Neuronal stem cell (in vitro differentiated cells): ENCODE measurements at places on chromosomes 7 and 10.

GRCh38 chr7:68682910-68683309, 915.4 kb upstream of the AUTS2 start:
- no peaks in the 10 kb centered on the region for H3K36me3 ChIP-seq
- H3K4me3 ChIP-seq = no peak overlapping the region
- H3K4me1 ChIP-seq = no peaks in the 10 kb centered on the region
- no peak overlapping the region for H3K27ac ChIP-seq
- H3K27me3 ChIP-seq = no peaks in the 10 kb centered on the region

DNA sequence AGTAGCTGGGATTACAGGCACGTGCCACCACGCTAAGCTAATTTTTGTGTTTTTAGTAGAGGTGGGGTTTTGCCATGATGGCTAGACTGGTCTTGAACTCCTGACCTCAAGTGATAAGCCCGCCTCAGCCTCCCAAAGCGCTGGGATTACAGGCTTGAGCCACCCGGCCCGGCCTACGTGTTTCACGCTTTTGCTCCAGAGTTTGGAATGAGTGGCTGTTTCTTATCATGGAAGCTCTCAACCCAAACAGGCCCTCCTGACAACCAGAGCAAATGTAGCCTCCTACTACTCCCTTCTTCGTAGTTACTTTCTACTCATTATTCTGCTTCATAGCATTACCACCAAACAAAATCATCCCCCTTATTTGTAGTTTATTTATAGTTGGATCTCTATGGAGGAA, 26.8 kb upstream of the CASD1 start:
- H3K4me3 ChIP-seq = no peak overlapping the region
- DNase-seq = no peak
- H3K36me3 ChIP-seq = no peaks in the 10 kb centered on the region
- no peaks in the 10 kb centered on the region for H3K27me3 ChIP-seq
- H3K27ac ChIP-seq = no peak overlapping the region

DNA sequence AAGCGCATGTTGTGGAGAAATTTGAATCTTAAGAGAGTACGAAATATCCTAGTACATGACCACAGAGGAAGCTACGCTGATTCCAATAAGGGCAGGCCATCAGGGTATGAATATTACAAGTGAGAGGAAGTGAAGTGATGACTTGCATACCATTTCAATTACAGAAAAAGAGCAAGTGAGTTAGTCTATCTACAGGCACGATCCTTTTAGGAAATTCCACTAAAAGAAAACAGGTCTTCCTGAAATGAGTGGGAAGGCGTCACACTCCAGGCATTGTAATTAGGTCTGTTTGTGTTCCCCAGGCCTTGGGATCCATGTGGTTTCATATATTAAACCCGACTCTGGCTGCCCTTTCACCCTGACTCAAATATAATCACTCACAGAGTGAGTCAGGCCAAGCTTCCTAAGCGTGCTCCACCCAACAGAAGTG, 152.5 kb downstream of the SEMA3A start:
- peak overlapping the region; percentile 18 for H3K27ac ChIP-seq
- peaks cover 3% of the 10 kb centered on the region for H3K4me1 ChIP-seq
- DNase-seq = no peak
- H3K27me3 ChIP-seq = no peaks in the 10 kb centered on the region
- H3K4me3 ChIP-seq = no peak overlapping the region

DNA sequence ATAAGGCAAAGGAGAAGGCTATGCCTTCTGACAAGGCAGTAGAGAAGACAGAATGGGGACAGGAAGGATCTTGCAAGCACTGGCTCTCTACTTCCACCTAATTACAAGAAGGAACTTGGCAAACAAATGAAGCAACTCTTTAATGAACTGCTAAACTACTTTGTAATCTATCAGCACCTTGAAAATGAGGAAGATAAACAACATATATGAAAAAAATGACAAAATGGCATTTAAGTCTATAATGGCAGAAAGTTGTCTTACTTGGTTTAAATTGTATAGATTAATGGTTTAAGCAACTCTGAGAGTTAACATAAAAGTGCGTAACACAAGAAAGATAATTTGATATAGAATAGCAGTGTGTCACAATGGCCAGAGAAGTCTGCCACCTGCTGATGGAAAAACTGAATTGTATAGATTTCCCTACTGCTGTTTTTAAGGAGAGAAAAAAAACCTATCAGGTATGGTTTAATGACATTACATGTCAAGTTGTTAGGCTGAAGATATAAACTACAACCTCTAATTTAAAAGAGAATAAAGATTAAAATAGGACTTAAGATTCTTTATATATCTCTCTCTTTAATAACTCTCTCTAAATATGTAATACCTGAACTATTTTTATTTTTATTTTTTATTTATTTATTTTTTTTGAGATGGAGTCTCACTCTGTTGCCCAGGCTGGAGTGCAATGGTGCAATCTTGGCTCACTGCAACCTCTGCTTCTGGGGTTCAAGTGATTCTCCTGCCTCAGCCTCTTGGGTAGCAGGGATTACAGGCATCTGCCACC, 11.8 kb downstream of the NT5C3A start:
- no peaks in the 10 kb centered on the region for H3K27me3 ChIP-seq
- H3K4me1 ChIP-seq = no peaks in the 10 kb centered on the region
- H3K36me3 ChIP-seq = peaks cover 8% of the 10 kb centered on the region
- H3K27ac ChIP-seq = no peak overlapping the region
- no peak overlapping the region for H3K4me3 ChIP-seq
- no peak for DNase-seq
